Mucosa of descending colon (tissue), 3 donors: ENCODE measurements at places on chromosomes 4 and X. TPM values are rescaled to one million over a fixed set of nuclear protein-coding genes. Genes with fewer than 3 reads are reported as not detected.

DNA sequence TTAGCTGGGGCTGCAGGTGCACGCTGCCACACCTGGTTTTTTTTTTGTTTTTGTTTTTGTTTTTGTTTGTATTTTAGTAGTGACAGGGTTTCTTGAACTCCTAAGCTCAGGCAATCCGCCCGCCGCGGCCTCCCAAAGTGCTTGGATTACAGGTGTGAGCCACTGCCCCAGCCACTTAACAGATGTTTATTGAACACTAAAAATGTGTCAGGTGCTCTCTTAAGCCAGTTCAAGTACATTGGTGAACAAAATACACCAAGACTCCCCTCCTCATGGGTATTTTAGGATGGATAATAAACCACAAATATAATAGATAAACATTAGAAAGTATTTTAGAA is 69.9 kb downstream of the TRAPPC11 start:
- DNase-seq = no peak

GRCh38 chrX:72620550-72621145 is 48.0 kb upstream of the HDAC8 start:
- DNase-seq = no peak

The MAGEC3 gene
- not detected for total RNA-seq

GRCh38 chr4:130029442-130029841 is 933.5 kb downstream of the C4orf33 start:
- DNase-seq = no peak

DNA sequence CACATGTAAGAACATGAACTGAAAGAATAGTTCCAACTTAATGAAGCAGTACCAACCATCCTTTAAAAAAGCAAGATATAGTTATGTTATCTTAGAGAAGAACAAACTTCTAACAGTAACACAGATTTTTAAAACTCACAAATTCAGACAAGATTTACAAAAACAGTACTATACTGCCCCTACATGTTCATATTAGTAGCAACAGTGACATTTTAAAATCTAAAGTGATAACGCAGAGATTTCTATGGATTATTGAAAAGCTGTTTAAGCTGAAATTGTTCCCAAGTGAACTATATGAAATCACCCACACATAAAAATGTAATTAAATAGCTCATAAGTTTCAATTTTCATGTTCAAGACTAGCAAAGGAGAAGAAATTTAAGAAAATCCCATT is 166.0 kb downstream of the FBXW7 start:
- DNase-seq = no peak

GRCh38 chrX:21374994-21375707 is 933 bp downstream of the CNKSR2 start:
- peak; percentile 51 for DNase-seq

DNA sequence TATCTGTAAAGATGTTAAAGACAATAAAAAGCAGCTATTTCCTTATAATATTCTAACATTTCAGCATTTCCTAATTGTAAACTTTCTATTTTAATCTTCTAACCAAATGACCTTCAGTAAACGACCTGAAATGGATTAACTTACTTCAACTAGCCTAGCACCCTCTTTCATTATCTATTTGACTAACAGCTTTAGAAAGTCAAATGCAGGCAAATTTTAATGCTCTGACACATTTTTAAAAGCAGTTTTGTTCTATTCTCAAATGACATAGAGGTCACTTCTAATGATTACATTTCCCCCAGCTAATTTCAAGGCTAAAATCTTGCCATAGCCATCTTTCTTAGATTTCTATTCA is 41.9 kb downstream of the SLC7A11 start:
- no peak for DNase-seq

DNA sequence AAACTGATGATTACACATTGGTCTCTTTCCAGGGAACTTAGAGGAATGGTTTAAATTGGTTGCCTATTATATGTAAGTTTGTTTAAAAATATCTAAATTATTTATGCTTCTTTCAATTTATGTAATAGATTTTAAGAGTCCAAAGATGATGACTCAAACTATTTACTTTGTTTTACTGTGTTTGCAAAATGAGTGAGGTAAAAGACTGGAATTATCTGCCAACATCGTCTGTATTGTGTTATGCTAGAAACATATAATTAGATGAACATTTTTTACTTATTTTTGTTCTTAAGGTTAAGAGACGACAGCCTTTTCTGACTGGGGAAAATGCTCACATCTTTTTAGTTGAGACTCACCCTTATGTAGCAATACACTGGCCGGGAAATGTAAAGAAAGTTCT is 51.1 kb upstream of the SYTL5 start:
- no peak for DNase-seq

DNA sequence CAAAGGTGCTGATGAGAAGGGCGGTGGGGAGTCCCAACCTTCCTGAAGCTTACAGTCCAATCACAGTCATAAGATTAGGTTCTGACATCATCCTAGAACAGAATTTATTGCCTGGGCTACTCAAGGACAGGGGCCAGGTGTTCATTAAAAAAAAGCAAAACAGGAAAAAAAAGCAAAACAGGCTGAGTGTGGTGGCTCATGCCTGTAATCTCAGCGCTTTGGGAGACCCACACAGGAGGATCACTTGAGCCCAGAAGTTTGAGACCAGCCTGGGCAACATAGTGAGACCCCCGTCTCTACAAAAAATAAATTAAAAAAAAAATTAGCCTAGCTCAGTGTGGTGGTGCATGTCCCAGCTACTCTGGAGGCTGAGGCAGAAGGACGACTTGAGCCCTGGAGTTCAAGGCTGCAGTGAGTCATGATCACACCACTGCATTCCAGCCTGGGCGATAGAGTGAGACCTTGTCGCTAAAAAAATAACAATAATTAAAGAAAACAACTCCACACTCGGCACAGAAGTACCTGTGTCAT is 3.0 kb downstream of the RAB9A start:
- DNase-seq = no peak

DNA sequence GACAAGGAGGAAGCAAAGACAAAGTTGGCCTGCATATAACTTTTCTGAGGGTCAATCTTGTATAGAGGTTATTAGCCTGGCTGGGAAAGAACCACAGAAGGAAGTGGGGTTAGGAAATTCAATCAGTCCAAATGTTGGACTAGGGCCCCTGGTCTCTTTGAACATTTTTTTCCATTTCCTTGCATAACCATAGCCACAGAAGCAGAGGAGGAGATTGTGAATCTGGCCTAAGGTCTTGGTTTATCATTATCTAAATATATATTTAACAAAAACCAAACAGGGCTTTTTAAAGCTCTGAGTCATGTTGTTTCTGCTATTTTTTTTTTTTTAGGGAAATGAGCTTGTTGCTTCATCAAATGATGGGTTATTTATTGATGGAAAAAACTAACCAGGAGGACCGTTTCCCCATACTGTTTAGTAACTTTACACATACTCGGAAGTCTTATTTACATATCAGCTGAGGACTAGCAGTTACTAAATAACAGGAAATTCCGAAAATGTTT is 97.7 kb upstream of the ACSL4 start:
- no peak for DNase-seq

DNA sequence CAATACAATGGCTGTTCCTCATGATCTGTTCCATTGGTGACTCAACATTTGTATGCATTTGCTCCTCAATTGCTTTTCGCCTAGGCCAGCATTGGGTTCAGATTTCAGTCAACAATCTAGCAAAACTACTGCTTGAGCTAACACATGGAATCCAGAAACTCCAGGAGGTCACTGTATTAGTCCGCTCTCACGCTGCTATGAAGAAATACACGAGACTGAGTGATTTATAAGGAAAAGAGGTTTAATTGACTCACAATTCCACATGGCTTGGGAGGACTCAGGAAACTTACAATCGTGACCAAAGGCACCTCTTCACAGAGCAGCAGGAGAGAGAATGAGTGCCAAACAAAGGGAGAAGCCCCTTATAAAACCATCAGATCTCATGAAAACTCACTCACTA is 67.1 kb downstream of the RXFP1 start:
- no peak for DNase-seq

DNA sequence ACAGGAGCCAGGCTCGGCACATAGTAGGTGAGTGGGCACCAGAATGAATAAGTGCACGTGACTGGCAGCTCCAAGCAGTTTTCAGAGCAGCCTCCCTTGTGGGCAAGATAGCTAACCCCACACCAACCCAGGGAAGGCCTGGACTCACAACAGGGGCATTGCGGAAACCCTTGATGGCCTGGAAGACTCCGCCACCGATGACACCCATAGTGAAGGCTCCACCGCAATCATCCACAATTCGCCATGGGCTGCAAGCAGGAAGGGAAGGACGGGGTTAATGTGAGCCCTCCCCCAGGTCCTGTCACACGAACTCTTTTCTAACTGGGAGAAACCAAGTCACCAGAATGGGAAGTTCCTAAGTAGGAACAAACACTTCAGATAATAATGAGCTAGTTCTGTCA is 957 bp downstream of the TIMM17B start:
- no peak for DNase-seq

DNA sequence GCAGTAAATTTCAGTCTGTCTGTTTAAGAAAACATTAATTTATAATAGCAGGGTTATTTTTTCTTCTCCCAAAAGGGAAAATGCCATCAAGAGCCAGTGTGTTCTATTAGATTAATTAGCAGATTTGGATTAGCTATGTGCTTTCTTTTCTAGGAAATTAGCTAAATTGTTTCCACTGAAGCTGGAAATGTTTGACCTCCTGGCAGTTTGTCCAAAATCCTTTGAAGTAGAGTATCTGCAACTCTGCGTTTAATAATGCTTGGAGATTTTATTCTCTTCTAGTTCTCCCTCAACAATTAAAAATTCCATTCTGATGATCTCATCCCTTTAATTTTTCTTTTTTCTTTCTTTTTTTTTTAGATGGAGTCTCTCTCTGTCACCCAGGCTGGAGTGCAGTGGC is 27.1 kb upstream of the HOPX start:
- no peak for DNase-seq

DNA sequence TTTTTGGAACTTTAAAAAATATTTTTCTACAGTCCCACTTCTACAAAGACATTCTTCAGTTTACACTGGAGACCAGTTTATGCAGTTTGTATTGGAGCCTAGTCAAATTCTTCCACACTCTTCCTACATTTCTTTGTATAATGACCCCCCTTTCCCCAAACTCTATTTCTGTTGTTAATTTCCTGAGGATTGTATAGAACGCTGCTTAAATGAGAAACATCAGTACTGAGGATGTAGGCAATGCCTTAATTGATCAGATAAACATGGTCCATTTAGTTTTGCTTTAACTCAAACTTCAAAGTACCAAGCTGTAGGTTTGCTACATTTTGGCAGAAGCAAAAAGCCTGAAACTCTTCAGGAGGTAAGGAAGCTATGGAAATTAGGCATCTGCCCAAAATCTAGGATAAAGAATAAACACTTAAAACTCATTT is 155.5 kb downstream of the SLC7A11 start:
- no peak for DNase-seq

DNA sequence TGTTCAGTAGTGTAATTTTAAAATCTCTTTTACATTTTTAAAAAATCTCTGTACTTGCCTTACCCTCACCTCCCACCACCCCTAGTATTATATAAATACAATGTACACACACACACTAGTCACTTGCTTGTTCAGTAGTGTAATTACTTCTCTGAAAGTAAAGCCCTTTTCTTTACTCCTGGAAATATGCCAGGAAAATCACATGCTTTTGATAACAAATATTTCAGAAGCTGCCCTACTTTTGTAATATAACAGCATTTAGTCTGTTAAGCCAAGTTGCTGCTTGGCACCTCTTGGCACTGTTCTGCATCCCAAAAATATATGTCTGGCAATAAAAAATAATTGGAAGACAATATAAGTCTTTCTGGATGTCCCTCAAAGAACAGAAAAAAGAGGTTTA is 172.8 kb upstream of the APOOL start:
- DNase-seq = no peak

DNA sequence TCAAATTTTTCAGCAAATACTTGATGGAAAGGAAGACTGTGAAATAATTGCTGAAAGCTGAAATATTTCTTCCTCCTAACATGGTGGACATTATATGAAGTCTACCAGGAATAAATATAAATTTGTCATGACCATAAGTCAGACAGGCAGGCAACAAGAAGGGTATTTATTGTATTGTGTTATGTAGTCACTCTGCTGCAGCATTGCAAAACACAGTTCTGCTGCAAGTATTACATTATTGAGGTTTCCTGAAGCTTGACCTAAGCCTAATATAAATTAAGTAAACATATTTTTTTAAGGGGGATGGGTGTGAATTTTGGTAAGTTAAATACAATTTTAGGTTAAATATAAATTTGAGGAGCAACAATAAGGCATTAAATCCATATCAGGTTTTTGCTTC is 60.2 kb upstream of the MAOA start:
- no peak for DNase-seq

DNA sequence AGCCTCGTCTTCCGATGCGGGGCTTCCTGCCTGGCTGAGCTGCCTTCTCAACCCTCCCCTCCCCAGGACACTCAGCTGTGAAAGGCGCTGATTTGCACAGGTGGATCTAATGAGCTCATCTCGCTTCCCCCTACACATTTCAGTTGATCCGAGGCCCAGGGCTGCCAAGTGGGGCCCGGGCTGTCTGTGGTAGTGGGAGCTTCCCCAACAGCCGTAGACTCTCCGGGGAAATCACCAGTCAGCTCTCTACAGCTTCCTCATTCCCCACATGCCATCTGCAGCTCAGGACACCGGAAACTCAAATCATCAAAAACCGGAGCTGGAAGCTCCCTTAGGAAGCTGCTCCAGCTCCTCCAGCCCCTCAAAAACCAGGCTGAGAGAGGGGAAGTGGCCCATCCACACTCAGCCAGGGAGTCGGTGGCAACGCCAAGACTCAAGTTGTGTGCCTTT is 56.2 kb downstream of the SMIM20 start:
- DNase-seq = peak; percentile 28

The USP27X gene
- 4.5 TPM for total RNA-seq

The ATOH1 gene
- 75.1 TPM for total RNA-seq

The GAB3 gene
- total RNA-seq = 3.4 TPM

DNA sequence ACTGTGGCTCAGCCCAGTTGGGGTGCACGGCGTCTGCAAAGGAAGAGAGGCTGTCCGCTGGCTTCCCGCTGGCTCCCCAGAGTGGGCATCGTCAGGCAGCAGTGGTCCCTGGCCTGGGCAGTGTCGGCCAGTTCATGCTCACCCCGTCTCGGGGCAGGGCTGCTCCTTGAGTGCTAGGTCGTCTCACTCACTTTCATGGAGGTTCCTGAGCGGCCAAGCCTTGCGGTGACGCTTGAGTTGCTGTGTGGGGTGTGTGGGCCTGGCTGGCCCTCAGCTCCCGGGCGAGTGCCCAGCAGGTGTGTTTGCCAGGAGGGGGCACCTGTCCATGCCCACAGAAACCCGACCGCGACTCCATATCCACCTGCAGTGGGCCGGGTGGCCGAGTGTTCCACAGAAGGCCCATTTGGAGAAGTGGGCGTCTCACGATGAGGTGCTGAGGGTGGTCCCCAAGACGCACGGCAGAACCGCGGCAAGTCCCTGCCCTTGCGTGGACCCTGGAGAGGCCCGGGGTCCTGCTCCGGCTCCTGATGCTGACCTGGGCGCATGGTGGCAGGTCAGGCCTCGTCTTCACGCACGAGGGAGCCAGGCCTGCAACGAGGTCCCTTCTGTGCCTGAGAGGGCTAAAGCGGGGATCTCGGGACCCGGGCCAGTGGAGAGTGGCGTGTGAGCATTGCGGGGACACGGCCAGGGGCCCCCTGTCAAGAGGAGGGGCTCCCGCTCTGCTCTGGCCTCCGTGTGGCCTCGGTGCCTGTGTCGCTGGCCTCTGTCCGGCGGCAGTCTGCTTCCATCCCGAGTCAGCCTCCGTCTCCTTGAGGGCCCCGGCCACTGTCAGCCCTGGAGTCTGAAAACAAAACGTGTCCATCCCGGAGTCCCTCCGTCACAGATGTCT is 18.5 kb upstream of the UVSSA start:
- no peak for DNase-seq
